Cardiac septum (tissue), 1 donor: ENCODE measurements at places on chromosomes 2 and 18.

DNA sequence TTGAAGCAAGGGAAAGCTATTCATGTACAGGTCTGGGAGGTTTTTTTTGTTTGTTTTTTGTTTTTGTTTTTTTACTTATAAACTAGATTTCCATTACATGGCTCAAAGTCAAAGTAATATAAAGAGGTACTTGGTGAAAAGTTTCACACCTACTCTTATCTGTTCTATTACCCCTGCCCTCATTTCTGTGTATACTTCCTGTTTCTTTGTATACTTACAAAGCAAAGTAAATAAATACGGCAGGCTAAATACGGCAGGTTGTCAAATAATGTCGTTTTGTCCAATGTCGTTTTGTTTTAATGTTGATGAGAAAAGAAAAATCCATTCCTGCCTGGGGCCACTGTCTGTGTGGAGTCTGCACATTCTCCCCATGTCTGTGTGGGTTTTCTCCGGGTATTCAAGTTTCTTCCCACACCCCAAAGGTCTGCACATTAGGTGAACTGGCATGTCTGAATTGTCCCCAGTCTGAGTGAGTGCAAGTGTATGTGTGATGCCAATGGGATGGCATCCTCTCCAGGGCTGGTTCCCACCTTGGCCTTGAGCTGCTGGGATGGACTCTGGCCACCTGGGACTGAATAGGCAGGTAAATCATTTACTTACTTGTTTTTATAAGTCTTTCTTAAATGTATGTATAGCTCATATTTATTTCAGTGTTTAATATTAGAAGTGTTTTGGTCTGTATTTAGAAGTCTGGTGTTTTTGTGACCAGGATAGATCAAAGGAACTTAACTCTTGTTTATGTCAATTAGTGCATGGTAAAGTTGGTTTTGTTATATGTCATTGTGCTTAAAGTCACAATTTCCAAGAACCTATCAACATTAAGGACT is 13.4 kb downstream of the STAMBP start:
- no peak for DNase-seq

DNA sequence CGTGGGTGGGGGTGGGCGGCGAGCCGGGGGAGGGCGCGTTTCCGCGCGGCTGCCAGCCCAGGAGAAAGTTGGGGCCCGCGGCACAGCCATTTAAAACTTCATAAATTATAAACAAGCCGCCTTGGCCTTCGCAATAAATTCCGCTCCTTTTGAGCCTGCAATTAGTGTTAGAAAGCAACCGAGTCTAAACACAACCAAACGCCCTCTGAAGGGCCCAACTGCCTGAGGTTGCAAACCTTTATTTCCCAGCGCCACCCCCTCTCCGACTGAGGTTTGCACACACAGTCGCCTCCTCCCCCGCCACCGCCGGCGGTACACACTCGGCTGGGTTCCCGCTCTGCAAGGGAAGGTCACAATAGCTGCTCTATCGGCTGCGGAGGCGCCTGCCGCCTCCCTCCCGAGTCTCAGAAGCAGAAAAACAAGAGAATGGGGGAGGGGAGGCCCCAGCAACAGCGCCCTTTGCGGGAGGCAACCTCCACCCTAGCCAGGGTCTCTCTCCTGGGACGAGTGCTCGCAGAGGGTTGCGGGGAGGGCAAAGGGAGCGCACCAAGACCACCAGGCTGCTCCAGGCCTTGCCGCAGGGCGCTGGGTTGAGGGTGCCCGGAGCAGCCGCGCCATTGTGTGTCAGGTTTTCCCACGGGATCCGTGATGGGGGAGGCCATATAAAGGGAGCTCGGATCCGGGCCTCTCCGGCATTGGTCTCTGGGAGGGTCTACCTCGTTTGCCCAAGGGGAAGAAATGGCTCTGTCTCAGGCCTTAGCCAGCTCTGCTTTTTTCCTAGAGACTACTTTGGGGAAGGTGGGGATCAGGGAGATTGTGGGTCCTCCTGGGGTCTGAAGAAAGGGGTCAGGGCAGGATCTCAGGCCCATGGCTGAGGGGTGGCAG is 13.4 kb upstream of the HOXD1 start:
- no peak for DNase-seq

DNA sequence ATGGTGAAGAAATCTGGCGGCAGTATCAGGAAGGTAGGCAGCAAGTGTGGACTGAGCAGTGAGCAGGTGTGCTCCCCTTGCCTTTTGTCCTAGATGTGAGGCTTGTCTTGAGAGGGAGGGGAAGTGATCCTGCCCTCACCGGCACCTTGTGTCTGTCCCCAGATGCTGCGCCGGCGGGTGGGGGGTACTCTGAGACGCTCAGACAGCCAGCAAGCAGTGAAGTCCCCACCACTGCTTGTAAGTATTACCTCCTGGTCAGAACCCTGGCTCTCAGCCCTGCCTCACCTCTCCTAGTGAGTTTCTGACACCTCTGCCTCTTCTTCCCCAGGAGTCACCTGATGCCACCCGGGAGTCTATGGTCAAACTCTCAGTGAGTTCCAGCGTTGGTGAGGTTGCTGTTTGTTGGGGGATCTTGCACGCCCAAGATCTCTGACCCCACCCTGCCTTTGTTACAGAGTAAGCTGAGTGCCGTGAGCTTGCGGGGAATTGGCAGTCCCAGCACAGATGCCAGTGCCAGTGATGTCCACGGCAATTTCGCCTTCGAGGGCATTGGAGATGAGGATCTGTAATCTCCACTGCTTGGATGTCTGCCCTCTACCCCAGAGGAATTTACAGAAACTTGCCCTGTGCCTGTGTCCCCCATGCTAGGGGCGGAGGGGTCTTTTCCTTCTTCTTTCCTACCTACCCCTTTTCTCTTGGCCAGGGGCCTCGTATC is 4.2 kb downstream of the ZNF513 start:
- no peak for DNase-seq

GRCh38 chr18:62959481-62959880 is 244.1 kb downstream of the PHLPP1 start:
- no peak for DNase-seq

DNA sequence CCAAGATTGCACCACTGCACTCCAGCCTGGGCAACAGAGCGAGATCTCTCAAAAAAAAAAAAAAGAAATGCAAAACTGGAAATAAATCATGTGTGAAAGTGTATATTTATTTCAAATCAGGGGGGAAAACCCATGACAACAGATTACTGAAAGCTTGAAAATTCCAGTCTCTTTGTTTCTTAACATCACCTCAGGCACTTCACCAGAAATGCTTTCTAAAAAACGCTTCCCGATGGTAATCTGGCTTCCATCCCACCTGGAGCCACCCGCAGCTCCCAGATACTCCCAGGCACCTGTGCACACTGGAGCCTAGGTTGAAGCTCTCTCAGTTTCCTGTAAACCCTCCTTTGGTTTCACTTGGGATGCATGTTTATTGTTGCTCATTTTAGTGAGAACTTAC is 7.2 kb upstream of the ITGB6 start:
- no peak for DNase-seq

- DNase-seq: peak; percentile 78
These were observed 633 bp downstream of the MALT1 start for GRCh38 chr18:58671632-58672564.

GRCh38 chr2:10162586-10163497 is 40.3 kb downstream of the RRM2 start:
- DNase-seq: no peak

DNA sequence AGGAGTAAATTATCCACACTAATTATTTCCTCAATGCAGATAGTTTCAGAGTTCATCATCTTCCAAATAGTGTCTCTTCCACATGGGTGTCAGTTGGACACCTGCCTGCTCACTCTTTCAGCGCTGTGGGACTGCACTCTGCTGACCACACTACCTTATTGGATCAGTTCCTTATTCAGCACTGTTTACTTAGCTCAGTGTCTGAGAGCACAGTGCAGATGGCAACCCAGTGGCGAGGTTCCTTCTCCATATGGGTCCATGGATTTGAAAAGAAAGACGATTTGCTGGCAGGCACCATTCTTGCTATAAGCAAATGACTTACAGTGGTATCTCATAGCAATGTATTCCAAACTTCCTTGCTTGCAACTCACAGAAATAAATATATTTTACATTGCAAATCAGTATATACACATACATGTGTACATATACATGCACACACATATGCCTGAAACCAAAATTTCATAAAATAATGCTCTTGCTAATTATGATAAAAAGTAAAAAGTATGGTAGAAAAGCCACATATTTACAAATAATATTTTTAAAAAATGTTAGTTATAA is 354.8 kb downstream of the INSIG2 start:
- no peak for DNase-seq

DNA sequence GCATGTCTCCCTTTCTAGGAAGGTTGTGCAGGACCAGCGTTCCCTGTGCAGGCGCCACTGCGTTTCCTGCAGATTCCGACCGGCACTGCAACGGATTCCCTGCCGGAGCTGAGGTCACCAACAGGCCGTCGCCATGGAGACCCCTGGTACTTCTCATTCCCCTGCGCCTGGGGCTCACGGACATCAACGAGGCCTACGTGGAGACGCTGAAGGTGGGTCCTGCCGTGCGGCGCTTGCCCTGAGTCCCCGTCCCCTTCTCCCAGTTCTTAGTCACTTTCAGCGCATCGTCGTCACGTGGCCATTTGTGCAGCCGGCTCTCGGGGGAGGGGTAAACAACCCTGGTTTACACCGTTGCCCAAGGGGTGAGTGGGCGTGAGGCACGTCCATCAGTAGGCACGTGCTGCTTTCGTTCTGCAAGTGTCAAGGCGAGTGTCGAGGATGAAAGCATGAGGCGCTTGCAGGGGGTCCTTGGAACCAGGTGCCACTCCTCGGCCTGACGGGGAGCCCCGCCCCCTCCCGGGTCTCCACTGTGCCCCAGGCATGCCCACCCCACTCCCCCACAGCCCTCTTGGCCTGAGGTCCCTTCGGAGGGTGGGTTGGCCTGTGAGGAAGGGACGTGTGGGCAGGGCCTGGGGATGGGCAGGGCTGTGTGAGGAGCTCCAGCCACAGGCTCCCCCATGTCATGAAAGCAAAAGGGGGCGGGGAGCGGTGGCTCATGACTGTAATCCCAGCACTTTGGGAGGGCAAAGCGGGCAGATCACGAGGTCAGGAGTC is 19.8 kb downstream of the DTYMK start:
- DNase-seq: no peak

- DNase-seq: no peak
These were observed 609.5 kb downstream of the EPHA4 start for GRCh38 chr2:220962556-220962955.

DNA sequence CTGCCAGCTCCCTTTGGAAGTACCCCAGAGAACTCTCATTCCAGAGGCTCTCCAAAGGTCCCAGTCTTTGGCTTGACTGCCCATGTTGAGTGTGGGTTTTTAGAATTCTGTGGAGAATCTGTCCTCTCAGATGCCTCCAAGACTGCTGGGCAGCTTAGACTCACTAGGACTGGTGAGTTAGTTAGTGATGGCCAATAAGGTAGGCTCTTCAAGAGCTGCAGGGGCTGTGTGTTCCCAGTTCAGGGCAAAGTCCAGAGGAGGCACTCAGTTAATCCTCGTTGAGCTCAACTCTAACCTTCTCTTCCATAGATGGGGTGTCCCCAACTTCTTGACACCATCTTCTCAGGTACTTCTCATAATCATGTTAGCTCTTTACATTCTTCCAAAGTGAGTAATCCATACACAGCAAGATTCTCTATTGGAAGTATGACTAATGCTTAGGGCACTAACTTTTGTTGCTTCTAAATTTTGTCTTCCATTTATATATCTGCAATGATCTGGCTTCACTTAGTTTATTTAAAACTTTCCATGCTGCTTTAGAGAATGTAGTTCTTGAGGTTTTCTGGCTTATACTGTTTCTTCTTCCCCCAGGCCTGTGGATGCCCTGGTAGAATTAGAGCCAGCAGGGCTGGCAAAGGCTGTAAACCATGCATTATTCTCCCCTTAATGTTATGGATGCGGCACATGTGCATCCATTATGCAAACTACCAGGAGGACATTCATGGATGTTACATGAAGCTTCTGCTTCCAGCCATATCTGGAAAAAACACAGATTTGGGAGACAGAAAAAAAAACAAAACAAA is 88.9 kb downstream of the POLE4 start:
- no peak for DNase-seq

GRCh38 chr18:74271635-74272034 is 20.1 kb downstream of the CYB5A start:
- no peak for DNase-seq

GRCh38 chr2:20929721-20930120 is 106.8 kb upstream of the LDAH start:
- no peak for DNase-seq

- DNase-seq: no peak
These were observed 111.1 kb upstream of the MYCN start for GRCh38 chr2:15829091-15829801.

- no peak for DNase-seq
These were observed 190.5 kb upstream of the STON1 start for GRCh38 chr2:48339451-48339850.

- no peak for DNase-seq
These were observed 265.7 kb downstream of the MTX2 start for GRCh38 chr2:176534798-176535466.

DNA sequence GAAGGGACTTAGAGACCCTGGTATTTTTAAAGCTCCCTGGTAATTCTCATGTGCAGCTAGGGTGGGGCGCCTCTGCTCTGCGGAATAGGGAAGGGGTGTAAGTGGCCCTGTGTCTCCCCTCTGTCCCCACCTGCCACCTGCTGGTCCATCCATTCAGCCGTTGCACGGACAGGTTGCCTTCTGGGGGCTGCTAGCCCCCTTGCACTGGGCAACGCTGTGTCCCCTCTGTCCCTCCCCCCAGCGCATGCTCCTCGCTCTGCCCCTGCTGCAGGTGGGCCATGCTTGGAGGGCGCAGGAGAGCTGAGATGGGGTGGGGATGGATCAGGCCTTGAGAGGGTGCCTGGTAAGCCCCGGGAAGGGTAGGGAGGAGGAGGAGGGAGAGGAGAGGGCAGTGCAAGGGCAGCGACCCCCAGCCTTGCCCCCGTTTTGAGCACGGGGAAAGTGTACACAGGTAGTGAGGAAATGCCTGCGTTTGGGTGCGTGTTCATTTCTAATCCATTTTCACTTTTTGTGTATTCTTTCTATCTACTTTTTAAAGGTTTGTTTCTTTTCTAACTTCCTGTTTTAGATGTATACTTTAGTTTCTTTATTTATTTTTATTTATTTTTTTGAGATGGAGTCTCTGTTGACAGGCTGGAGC is 23.9 kb downstream of the RRM2 start:
- peak; percentile 51 for DNase-seq

DNA sequence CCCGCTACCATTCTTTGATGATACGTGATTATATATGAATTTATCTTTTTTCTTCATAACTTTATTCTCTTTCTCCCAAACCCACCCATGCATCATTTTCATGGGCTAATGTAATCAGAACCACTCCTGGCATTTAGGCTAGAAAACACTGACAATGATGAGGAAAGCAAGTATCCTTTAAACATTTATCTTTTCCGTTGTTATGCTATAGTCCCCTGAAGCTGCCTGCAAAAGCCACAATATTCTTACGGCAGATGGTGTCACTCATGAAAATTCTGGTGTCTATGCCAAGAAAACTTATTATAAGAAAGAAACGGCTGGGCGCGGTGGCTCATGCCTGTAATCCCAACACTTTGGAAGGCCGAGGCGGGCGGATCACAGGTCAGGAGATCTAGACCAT is 221.8 kb upstream of the CTAGE1 start:
- no peak for DNase-seq

GRCh38 chr2:169767243-169767888 is 31.3 kb upstream of the SSB start:
- no peak for DNase-seq
